Forelimb muscle (tissue), 1 donor: ENCODE measurements at places on chromosomes 13 and 19. TPM values are rescaled to one million over a fixed set of nuclear protein-coding genes. Genes with fewer than 3 reads are reported as not detected.

GRCh38 chr19:19064098-19064722 lies 416 bp downstream of the SLC25A42 start:
- no peak for DNase-seq

DNA sequence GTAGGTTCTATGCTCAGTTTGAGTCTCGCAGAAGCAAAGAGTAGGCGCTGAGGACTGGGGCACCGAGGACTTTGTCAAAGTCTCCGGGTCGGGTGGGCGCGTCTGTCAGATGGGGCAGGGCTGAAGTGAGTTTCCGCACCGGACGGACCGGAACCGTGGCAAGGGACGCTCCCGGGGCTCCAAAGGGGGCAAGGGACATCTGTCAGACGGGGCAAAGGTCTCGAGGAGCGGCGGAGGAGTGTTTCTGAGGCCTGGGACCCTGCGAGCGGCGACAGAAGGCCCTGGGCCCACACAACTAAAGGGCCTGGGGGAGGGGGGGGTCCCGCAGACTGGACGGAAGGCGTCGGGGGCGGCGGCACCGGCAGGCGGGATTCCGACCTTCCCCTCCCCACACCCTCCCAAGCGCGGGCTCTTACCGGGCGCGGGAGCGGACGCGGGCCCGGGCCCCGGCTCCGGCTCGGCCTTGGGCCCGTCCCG lies 13.3 kb upstream of the AKAP8L start:
- DNase-seq: no peak

DNA sequence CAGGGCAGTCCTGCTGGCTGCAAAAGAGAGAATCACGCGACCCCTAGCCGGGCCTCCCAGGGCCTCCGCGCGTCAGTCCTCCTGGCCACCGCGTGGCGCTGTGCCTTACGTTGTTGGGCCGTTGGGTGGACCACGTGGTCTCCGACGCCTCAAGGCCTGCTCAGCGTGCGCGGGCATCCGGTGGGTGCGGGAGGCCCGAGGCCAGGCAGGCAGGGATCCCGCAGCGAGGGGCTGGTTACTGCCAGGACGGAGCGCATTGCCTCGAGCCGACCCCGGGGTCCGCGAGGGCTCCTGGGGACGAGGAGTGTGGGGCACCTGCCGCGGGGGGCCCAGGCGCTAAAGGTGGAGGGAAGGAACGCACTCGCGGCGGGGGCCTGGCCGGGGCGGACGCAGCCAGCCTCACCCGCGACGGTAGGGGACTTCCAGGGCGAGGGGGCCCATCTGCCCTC lies at the start of gene TDRD12:
Gene TDRD12, plus strand, starts transcription at position 157 of the 449 bp plus-strand sequence. CDS start 306 bp downstream, outside the sequence.
- no peak for DNase-seq

DNA sequence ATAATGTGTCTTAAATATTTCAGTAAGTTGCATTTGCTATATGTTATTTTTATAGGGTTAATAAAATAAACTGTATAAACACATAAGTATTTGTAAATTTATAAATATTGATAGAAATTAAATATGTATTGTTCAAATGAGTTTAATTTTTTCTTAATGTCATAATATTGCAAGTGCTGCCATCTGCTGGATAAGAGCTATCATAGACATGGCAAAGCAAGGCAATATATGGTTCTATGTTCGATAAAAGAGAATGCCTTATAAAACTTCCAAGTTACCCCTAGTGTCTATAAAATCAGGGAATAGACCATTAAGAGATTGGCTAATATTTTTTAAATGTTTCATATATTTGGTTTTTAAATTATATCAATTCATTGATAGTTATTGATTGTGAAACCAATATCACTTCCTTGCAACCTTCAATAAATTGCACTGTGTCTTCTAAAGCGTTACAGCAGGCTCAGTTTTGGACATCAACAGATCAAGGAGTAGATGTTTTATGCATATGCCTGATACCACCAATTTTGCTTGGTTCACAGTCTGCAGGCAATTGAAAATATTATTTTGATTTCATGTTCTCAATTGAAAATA lies 29.0 kb upstream of the SLITRK6 start:
- DNase-seq: no peak

- no peak for DNase-seq
Observed at GRCh38 chr13:31022928-31023530, 90.6 kb downstream of the TEX26 start.

GRCh38 chr13:30355384-30355699 lies 48.0 kb upstream of the KATNAL1 start:
- no peak for DNase-seq

PSG1 gene
- 0.28 TPM for polyA plus RNA-seq

OR7C1 gene
- polyA plus RNA-seq: 0.11 TPM

DKKL1 gene
- 2.4 TPM for polyA plus RNA-seq

SPIB gene
- polyA plus RNA-seq: 0.71 TPM
